ENCODE measurements at places on chromosomes 4 and X.
A peak's percentile ranks its signal among the peaks of the same experiment; 100 is the strongest.

- DNase-seq, result peak; percentile 12
Measured at GRCh38 chr4:82561786-82562563, at the start of gene TMEM150C. Gene TMEM150C (minus strand): TSS chr4:82561988. CDS start chr4:82504657, 57,331 bp downstream.

- DNase-seq, result no peak
Measured at GRCh38 chr4:105058177-105058812, 88.4 kb upstream of the TET2 start.

- DNase-seq, result no peak
Measured at GRCh38 chr4:99200138-99200537, 18.9 kb downstream of the ADH6 start.

DNA sequence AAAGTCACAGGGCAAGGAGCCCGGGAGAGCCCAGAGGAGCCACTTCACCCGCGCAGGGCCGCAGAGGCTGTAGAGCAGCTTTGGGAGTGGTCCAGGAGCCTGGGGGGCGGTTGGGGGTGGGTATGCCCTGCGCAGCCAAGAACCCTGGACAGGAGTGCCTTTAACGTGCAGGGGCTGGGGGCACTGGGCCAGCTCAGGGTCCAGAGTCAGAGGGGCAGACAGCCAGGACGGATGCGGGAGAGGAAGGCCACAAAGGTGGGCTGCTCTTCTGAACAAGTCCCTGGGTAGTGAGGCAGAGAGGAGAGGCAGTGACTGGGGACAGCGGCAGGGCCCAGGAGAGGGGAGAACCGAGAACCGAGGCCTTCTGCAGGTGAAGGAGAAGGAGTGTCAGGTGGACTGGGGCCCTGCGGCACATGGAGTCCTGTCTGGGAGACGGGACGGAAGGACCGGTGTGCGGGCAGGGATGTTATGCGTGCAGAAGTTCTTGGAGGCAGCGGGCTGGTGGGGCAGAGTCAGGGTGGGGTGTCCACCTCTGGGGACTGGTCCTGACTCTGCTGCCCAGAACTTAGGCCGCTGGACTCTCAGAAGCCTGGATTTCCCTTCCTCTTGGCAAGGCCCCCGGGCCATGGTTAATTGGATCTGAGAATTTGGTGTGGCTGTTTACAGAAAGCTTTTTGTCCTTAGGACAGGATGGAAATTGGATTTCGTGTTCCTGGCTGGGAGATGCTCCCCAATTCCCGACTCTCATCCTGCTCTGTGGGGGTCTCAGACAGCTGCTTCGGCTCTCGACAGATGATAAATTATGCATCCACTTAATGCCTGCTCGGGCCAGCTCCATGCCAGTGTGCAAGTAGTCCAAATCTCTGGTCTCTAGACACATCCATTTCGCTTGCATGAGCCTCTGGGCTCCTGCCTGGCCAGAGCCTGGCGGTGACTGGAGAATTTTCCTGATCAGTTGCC is 31.9 kb downstream of the ADRA2C start:
- DNase-seq, result no peak

DNA sequence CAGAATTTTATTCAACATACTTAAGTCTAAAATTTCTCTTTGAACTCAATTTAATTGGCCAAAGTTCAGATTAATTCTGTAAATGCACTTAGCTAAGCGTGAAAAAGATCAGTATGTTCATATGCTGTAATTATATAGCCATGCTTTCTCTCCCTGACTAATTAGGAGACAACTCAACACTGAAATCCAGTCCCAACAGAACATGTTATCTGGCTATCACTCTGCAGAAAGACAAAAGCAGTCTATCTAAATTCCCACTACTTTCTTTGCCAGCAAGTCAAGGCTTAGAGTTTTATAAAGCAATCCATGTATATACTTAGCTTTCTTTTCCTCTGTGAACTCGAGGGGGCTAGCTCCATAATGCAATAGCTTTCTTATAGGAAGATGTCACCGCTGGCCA is 16.0 kb upstream of the USP46 start:
- no peak for DNase-seq

DNA sequence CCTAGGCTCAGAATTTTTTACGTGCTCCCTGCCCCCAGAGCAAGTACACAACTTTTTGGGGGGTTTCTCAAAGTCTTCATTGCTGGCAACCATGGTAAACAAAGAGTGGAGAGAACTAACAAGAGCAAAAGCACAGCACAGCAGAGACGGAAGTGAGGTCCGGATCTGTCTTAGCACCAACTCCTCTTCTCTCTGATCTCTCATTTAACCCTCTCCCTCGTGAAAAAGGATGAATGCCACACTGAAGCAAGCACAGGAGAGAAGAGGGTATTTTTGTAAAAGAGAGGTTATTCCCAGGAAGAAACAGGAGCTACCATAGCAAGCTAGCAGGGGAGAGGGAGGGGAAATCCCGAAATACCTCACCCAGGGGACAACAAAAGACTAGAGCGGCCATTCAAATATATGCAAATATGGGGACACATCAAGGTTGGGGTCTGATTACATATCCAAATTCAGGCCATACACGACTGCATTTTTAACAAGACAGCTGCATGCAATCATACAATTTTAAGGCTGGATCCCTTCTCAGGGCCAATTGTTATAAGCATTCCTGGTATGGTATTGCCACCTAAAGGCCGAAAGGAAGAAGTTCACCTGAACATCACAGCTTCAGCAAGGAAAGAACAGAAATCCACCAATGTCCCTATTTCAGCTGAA is 46.6 kb downstream of the CD40LG start:
- DNase-seq, result no peak

DNA sequence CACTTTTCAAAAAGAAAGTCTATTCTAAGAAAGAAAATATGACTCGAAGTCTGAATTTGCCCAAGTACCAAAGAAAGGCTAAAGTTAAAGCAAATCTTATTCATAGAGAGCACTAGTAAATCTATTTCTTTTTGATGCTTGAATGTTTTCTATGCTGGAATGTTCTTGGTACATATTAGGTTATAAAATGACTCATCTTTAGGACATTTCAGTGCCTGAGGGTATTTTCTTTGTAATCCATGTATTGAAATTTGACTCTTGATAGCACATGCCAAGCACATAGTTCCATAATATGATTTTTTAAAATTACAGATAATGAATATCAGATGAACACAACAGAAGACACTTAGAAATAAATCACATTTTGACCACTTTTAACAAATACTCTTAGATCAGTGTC is 232.8 kb downstream of the TRIML1 start:
- no peak for DNase-seq

DNA sequence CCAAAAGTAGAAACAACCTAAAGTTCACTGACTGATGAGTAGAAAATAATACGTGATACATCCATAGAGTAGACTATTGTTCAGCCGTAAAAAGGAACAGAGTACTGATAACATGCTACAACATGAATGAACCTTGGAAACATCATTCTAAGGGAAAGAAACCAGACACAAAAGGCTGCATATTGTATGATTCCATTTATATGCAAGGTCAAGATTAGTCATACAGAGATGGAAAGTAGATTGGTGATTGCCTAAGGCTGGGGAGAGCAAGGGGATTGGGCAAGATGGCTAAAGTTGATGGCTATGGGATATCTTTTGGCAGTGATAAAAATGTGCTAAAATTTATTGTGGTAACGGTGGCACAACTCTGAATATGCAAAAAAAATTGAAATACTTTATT is 209.1 kb downstream of the RELL1 start:
- no peak for DNase-seq

GRCh38 chr4:156977435-156978160 is 6.0 kb upstream of the PDGFC start:
- no peak for DNase-seq

DNA sequence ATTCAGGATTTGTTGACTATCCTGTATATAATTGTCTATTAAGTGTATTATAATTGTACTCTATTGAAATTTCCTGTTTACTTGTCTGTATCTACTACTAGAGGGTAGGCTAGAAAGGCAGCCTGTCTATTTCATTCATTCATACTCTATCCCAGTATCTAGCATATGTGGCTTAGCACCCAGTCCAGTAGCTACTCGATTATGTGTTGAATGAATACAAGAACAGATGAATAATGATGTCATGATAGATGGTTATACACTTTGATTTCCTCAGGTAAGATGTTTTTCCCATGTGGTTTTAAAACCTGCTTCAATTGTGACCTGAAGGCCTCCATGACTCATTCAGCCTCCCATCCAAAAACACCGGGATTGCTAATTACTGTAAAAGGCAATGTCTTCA is 68.0 kb downstream of the IL21 start:
- DNase-seq, result no peak

DNA sequence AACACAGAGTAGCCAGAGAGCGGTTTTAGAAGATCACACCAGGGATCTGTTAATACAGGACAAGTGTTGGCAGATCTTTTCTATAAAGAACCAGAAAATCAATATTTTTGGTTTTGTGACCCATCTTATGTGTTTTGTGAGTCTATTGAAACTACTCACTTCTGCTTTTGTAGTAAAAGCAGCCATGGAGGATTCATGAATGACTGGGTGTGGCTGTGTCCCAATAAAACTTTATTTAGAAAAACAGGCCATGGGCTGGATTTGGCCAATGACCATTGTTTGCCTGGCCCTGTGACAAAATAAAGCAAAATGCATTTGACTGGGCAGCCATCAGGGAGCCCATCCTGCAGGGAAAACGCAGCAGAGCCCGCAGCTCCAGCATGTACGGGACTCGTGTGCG is 99.9 kb upstream of the ADRA2C start:
- no peak for DNase-seq

- DNase-seq, result no peak
Measured at GRCh38 chr4:41631523-41631922, 93.6 kb downstream of the LIMCH1 start.

- DNase-seq, result no peak
Measured at GRCh38 chr4:173499658-173500535, 30.1 kb downstream of the HAND2 start.

- DNase-seq, result no peak
Measured at GRCh38 chrX:33188286-33188685, 23.1 kb downstream of the DMD start.

DNA sequence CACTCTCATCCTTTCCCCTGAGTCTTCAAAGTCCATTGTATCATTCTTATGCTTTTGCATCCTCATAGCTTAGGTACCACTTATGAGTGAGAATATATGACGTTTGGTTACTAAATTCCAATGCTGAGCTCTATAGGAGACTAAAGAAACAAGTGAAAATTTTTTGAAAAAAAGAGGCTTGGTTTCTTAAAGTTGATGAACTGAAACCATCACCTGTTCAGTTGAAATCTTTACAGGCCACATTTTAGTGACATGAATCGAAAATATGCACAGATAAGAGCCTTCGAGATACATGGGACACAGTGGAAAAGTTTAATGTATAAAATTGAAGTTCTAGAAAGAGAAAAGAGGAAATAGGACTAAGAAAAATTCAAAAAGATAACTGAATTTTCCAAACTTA is 195.8 kb downstream of the GPM6A start:
- DNase-seq, result no peak

- DNase-seq, result peak; percentile 37
Measured at GRCh38 chr4:76950052-76950955, 752 bp downstream of the SEPTIN11 start.

DNA sequence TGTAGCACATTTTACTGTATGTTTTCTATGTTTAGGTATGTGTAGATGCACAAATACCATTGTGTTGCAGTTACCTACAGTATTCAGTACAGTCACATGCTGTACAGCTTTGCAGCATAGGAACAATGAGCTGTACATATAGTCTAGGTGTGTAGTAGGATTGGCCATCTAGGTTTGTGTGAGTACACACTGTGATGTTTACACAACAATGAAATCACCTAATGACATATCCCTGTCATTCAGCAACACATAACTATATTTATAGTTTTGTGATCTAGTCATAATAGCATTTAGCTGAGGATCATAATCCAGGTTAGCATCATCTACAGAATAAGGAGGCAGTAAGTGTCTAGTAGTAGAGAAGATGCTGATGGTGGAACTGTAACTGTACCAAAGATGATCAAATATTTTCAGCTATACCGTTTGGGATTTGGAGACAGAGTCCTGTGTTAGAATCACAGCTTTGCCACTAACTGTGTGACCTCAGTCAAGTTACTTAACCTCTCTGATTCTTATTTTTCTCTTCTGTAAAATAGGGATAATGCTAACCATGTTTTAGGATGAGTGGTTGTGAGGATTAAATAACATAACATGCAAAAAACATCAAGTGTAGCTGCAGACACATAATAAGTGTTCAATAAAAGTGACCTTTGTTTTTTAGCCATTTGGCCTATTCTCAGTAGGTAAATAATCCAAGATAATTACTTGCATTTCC is 73.3 kb downstream of the LIMCH1 start:
- DNase-seq, result no peak

DNA sequence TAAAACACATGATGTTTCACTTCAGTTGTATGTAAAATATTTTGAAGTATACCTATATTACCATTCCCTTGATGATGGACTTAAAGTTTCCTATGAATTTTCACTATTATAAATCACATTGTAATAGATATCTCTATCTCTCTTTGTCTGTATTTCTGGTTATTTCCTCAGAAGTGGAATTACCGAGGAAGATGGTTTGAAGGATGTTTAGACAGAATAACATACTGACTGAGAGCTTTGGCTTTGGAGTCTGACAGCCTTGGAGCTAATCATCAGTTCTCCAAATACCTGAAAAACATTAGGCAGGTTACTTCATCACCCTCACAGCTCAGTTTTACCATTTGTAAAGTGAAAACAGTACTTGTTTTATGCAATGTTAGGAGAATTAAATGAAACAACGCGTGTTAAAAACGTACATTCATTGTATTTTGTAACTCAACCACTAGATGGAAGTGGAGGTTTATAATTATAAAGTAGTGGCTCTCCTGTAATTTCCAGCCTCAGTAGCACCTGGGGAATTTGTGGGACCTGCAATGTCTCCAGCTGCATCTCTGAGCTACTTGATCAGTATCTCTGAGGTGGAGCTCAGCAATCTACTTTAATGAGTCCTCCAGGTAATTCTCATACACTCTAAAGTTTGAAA is 14.3 kb downstream of the JCHAIN start:
- DNase-seq, result no peak

DNA sequence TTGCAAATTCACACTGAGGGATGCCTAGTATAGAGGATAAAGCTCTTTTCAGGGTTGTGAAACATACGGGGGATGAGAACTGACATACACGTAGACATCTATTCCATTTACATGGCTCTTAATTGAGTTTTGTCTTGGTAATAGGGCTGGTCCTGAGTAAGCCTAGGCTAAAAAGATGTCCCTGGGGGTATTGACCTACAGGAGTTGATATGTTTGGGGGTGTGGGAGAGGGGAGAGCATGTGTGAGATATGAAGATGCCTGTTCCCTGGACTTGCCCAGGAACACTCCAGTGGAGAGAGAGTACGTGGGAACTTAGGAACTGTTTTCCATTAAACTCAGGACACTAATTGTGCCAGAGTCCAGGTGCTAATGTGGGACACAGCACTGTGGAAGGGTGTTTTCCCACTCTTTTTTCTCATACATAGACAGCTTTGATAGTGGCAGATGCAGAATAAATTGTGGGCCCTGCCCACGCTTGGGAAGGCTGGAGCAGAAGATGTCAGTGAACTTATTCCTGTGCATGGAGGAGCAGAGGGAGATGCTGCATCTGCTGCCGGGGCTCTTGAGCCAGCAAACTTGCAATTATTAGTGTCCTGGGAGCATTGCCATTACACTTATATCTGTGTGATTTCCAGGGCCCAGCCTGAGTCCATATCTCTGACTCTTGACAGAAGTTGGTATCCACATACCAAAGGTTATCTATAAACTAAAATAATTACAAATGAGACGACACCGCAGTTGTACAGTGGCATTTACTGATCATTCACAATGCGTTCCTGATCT is 20.7 kb downstream of the SYNPO2 start:
- no peak for DNase-seq

GRCh38 chr4:48493452-48494100 is 3.5 kb downstream of the ZAR1 start:
- DNase-seq, result no peak

All from memory B cell (primary cell).